Hematopoietic multipotent progenitor cell treated with erythropoietin and hydrocortisone succinate and interleukin-3 and kit ligand, for 8 days (in vitro differentiated cells): ENCODE measurements at places on chromosomes 2 and 18.
A peak's percentile ranks its signal among the peaks of the same experiment; 100 is the strongest.

GRCh38 chr18:80200171-80200931 is 47.0 kb downstream of the PARD6G start:
- DNase-seq: no peak

DNA sequence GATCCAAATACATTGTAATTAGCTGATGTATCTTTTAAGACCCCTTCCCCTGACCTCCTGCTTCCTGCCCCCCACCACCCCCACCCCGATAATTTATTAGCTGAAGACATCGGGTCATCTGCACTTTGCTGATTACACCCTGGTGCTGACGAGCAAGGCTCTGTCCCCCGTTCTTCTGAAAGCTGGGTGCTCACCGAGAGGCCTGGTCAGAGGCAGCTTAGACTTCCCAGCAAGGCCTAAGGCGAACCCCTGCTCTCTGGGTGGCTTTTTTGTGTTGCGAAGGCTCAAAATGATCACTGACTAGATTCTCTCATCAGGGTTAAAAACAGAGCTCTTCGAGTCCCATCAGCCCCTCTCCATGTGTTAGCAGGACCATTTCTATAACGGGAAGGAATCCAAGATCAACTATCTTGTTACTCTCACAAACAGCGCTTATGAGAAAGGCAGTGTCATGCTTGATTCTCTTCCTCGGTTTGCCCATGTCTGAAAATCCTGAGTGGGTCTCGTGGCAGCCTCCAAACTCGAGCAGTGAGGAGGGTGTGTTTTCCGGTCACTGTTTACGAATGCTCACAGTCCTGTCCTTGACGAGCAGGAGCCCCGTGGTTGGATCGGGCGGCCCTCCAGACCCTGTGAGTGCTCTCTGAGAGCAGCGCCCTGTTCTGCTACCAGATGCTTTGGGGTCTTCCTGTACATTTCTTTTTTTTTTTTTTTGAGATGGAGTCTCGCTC is 201.6 kb downstream of the HDAC4 start:
- no peak for DNase-seq

DNA sequence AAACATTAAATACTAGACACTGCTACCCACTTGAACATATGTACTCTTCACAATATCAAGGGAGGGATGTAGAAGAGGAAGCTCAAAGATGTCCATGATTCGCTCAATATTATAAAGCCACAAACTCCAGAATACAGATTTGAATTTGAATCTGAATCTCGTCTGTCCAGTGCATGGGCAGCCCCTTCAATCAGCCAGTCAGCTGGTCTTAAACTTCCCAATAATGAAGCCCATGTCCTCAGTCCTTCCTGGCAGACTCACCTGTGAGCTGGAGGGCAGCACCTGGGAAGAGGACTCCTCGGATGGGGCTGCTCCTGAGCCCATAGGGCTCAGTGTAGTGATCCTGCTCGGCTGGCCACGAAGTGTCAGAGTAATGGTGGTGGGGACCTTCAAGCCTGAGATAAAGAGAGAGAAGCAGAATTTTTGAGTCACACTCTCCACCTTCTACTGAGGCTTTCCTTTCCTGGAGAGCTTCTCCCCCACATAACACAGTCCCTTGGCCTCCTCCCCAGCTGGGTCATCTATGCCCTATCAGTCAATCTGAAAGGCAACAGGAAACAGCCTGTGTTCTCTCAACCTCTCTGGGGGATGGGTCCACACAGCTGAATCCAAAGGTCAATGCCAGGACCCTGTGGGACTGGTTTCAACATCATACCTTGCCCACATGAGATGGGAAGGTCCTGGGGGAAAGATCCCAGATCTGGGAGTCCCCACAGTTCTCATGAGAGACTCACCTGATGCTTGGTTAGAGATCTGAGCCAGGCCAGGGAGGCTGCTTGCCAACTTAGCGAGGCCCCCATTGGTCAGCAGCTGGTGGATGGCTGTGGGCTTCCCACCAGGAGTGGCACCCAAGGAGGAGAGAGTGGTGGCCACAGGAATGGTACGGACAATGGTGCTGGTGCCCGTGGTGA is 36.5 kb downstream of the KANSL3 start:
- DNase-seq: peak; percentile 48

GRCh38 chr2:150526006-150526405 is 38.5 kb upstream of the RND3 start:
- DNase-seq: no peak

- DNase-seq: no peak
These were observed 934.8 kb upstream of the DDX18 start for GRCh38 chr2:116879650-116880160.

GRCh38 chr2:1605102-1606045 is 138.9 kb downstream of the PXDN start:
- no peak for DNase-seq

GRCh38 chr2:26462100-26462499 is 15.8 kb downstream of the OTOF start:
- no peak for DNase-seq

- DNase-seq: no peak
These were observed 462.7 kb downstream of the TGIF1 start for GRCh38 chr18:3912705-3913104.

DNA sequence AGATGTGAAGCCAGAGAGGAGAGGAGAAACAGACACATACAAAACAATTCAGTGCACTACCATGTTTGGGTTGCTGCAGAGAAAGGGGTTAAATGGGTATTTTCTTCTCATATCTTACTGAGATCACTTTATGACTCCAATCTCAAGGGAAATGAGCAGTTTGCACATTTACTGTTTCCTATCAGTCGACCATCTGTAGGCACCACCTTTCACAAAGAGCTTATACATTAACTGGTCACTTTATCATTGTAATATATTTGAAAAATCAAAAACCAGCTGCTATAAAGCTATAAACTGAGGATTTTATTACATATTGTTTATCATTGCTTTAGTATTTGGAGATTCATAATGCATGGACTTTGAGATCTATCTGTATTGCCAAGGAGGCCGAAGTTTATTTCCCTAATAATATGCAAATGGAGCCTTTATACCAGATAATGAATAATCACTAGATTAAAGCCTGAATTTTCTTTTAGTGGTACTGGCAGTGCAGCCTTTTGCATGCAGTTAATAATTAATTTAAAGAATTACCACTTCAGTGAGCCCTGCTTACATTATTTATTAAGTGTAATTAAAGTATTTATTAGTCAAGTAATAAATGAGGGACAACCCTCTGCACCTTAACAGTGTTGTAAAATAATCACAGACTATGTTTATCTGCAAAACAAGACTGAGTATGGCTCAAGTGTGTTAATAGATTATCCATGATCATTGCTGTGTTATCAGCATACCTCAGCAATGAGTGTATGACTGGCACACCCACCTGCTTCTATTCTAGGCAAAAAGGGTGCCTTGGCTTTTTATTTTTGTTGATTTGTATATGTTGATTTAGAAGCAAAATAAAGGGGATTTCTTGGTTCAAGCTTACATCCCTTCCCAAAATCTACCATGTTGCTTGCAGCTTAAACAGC is 167.7 kb upstream of the SLC14A2 start:
- DNase-seq: no peak

DNA sequence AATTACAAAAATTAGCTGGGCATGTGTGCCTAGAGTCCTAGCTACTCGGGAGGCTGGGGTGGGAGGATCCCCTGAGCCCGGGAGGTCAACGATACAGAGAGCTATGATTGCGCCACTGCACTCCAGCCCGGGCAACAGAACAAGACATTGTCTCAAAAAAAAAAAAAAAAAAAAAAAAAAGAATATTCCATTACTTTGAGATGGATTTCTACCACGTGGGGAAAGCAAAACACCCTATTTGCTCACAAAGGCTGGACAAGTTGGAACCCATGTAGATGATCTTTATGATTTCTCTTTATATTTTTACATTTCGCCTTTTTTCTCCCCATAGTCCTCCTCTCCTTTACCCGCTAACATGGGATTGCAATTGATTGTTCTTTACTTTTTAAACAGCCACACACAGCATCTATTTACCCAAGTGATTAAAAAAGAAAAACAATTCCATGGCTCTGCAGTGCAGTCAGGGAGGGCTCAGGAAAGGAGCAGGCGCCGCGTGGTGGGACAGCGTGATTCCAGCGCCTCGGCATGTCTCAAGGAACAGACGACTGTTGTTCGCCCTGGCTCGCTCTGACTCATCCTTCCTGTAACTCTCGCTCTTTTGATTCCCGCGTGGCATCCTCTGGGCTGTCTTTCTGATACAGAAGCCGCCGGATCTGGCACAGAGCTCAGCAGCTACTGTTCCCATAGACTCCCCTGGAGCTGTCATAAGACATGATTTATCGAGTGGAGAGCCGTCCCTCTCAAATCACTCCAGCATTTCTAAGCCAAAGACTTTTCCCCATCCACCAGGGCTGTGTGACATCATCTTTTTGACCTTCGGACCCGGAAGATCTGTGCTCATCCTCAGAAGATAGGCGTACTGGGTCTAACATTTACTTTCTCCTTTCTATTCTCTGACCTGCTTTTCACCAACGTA is 230.4 kb upstream of the AGAP1 start:
- no peak for DNase-seq

GRCh38 chr18:424071-424661 is 76.3 kb downstream of the COLEC12 start:
- no peak for DNase-seq

GRCh38 chr2:222042666-222043065 is 256.1 kb downstream of the PAX3 start:
- no peak for DNase-seq

DNA sequence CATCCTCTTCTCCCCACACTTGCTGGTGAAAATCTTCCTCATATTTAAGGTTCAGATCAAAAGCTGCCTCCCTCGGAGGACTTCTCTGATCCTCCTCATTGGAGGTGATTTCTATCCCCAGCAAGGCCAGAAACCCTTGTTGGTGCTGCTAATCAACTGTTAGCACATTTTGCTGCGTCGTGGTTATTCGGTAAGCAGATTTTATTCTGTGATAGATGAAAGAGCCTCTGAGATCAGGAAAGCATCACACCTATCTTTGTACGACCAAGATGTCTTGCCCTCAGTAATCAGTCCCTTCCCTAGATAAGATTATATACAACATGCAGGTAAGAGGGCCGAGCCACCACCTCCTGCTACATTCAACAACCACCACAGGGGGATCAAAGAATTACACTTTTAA is 40.1 kb downstream of the DDX18 start:
- no peak for DNase-seq

DNA sequence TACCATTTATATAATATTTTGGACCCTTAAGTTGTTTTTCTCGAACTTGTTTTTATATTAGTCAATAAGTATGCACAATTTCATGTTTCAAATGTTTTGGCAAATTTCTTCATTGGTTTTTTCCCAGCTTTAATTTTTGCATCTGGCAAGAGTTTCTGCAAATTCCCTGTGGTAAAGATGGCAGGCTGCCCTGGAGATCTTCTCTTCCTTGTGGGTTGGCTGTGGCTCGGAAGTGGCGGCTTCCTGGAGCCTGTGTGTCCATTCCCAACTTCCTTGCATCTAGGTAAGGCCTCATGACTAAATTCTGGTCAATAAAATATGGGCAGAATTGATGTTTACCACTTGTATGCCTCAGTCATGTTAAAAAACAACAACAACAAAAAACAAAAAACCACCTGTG is 818.6 kb downstream of the EPHA4 start:
- DNase-seq: no peak

DNA sequence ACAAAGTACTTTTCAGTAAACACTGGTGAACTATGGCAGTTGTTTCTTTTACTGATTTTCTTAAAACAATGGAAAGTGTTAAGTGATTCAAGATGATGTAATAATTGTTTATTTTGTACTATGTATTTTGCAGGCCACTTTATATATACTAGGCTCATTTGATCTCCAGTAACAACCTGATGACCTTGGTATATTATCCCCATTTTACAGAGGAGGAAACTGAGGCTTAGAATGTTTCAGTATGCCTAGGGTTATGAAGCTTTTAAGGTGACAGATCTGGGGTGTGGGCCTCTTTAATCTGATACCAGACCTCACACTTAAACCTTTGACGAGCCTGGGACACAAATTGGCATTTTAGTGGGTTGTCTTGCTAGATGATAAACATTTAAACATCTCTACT is 63.2 kb downstream of the ITGB1BP1 start:
- DNase-seq: no peak

- DNase-seq: peak; percentile 84
These were observed 154.8 kb downstream of the TGIF1 start for GRCh38 chr18:3604498-3605408.

DNA sequence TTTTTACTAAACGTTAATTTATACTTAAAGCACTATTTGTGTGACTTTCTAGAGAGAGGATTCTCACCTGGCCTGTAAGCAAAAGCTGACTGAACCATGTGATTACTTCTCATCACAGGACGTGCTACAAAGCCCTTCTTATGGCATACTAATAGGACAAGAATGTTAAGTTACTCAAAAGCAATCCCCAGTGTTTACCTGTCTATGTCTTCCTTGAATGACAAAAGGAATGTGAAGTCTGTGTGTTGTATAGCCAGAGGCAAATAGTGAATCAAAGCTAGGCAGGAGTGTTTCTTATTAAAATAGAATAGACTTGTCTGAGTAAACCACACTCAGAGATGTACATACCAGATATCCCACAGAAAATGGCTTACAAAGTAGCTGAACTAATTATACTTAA is 1465.5 kb downstream of the SUCLG1 start:
- no peak for DNase-seq

DNA sequence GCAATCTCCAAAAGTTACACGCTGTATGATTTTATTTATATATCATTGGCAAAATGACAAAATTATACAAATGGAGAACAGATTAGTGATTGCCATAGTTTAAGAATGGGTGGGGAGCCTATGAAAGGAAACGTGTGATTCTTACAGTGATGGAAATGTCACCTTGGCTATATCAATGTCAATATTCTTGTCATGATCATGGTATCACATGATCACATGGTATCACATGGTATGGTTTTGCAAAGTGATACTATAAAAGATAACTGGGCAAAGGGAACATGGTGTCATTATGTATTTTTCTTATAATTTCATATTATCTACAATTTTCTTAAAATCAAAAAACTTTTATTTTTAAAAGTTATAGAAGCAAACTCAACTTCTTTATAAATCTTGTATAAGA is 606.2 kb upstream of the ZEB2 start:
- DNase-seq: no peak

GRCh38 chr2:196268538-196269338 is 97.4 kb upstream of the STK17B start:
- DNase-seq: no peak
